ENCODE measurements at places on chromosomes 3 and 15.

DNA sequence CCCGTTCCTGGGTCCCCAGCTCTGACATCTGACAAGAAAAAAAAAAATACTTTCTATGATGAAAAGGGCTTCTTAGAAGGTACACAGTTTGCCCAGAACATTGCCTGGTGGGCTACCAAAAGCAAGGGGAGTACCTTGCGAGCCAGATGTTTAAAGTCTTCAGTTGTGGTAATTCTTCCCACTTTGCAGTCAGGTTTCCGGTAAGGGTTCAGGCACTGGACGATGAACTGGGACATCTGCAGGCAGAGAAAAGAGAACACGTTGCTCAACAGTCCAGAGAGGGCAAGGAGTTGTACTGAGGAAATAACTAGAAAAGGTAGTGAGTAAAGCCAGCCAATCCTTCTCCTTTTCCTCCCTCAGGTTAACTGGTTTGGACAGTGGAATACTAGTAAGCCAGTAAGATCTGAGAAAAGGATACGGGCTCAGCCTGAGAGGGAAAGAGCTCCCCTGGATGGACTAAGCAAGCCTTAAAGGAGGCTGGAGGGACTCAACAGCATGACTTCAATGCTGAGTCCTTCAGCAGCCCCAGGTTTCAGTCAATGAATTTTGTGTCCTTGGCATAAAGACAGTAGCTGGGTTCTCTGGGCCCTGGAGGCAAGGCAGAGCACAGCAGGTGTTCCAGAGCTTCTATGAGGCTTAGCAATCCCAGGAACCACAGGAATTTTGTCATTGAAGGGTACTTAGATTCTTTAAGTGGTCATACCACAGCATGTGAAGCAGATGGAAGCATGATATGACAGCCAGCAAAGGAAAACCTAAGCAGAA lies 38.2 kb downstream of the NBEAL2 start:
- no peak for DNase-seq

- DNase-seq: no peak
Observed at GRCh38 chr15:32667321-32667720, 25.8 kb downstream of the SCG5 start.

DNA sequence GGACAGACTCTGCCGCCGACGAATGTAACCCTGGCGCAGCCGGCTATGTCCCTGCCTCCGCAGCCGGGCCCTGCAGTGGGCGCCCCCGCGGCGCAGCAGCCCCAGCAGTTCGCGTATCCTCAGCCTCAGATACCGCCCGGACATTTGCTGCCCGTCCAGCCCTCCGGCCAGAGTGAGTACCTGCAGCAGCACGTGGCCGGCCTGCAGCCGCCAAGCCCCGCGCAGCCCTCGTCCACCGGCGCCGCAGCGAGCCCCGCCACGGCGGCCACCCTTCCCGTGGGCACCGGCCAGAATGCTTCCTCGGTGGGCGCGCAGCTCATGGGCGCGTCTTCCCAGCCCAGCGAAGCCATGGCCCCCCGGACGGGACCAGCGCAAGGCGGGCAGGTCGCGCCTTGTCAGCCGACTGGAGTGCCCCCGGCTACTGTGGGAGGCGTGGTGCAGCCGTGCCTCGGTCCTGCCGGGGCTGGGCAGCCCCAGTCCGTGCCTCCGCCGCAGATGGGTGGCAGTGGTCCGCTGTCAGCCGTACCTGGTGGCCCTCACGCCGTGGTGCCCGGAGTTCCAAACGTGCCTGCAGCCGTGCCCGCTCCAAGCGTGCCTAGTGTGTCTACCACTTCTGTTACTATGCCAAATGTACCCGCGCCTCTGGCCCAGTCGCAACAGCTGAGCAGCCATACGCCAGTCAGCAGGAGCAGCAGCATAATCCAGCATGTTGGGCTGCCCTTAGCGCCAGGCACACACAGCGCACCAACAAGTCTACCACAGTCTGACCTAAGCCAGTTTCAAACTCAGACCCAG lies 2.4 kb downstream of the TSC22D2 start:
- no peak for DNase-seq

DNA sequence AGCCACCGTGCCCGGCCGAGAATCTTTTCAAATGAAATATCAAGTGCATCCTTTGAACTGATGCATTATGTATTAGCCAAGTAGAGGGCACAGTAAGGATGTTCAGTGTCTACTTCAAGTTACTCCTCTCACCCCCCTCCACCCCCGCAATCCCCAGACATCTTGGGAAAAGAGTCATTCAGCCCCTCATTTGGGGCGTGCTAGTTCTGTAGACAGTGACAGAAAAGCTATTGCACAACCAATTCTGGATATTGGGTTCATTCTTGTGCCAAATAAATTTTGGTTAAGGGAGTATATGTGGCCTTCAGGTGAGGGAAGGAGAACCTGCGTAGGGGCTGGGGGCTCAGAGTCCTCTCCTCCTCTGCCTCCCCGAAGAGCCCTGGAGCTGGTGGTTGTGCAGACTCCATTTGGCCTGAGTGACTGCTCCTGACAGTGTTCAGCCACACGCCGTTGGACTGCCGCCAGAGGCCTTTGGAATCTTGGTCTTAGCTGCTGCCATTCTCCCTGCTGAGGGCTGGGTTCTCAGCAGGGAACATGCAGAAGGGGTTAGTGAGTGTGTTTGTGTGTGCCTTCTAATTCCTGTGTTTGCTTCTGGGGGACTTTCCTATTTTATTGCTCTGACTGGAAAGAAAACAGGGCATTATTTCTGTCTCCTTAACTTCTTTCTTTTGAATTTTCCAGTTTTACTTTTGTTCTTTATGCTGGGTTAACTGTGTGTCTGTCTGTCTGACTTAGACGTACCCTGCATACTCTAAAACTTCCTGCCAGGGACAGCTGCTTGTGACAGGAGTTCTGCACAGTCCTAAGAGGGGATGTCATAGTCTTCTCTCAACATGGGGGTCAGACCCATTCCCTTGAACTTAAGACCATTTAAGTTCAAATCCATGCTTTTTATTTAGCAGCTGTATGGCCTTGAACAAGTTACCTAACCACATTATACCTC lies 21.0 kb downstream of the RARB start:
- DNase-seq: no peak

DNA sequence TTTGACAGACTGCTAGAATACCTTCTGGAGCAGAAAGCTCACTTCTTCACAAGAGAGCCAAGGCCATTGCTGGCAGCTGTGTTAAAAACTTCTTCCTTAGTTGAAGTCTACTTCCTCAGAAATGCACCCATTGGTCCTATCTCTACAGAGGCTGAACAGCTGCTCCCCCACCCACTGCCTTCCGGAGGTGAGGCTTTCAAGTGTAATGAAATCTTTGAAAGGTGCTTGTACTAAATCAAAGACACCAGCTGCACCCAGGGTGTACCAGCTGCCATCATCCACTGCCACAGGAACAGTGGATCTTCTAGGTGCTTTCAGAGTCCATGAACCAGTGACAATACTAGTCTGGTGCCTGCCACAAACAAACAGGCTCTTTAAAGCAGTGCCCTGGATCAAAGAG lies 26.4 kb upstream of the HERC1 start:
- DNase-seq: no peak

- DNase-seq: no peak
Observed at GRCh38 chr15:44722011-44722410, 10.7 kb downstream of the B2M start.

GRCh38 chr15:65056868-65057548 lies 10.8 kb downstream of the RASL12 start:
- no peak for DNase-seq

- no peak for DNase-seq
Observed at GRCh38 chr3:117671722-117672318, 962.2 kb downstream of the TUSC7 start.

DNA sequence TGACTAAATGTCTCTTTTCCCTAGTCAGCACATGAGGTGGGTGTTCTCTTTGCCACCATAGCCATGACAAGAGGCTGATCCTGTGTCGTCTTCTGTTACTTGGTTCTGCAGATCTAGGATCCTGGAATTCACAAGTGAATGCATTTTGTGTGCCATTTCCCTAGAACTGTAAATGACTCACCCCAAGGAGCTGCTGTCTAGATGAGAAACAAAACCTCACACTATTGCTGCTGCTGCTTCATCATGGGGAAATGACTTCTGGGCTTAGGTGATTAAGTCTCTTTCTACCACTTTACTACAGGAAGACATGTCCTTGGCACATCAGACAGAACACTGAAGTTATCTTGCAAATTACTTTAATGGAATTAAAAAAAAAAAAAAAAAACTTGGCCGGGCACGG lies 54.9 kb downstream of the SLCO3A1 start:
- no peak for DNase-seq

DNA sequence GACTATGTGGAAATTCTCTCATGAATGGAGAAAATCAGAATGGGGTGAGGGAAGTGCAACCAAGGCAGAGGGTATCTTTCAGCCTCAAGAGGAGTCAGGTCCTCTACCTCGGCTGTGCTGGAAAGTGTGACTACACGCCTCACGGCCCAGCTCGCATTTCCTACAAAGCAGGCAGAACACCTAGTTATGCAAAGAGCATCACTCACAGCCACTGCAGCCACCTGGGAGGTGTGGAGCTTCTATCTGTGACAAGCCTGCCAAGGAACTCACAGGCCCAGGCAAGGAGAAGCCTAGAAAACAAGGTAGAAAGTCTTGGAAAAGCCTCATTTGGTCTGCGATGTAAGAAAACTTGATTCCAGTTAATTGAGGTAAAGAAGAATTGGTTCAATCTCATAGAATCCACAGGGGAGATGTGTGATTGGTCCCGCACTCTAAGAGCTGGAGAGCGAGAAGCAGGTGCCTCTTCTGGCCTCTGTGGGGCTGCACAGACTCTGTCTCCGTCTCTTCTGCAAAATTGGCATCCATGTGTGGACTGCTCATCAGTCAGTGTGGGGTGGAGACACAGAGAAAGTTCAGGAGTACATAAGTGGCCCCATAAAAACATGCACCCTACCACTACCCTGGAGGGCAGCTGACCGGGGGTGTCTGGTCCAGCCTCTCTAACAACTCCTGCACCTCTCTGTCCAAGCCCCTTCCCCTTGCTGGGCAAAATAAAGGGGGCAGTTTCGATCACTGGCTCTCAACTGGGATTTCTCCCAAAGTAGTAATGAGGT lies 76.8 kb downstream of the TAMM41 start:
- no peak for DNase-seq

DNA sequence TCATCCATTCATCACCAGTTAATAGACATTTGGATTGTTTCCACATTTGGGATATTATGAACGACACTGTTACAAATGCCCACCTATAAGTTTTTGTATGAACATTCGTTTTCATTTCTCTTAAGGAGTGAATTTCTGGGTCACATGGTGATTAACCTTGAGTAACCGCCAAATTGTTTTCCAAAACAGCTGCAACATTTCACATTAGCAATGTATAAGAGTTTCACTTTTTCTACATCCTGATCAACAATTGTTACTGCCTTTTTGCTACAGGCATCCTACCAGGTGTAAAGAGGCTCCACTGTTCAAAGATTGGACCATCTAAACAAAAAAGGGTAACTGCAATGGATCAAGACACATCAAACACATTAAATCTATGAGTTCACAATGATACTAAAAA lies 52.0 kb downstream of the CPEB1 start:
- no peak for DNase-seq

- no peak for DNase-seq
Observed at GRCh38 chr15:88395872-88396781, 71.1 kb downstream of the MRPL46 start.

DNA sequence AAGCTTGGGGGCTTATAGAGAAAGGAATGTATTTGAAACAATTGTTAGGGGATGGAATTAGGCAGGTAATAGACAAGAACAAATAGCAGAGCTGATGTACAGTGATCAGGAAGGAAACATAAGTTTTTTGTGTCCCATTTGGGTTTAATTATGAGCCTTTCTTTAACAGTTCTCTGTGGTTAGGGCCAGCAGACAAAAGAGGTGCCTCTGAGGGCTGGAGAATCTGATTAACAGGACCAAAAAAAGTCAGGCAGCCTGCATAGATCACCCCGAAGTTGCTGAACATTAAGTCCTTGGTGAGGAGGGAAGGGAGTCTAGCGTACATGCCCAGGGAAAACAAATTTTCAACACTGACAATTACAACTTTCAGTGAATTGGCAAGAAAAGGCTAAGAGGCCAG lies 88.6 kb upstream of the SPRED1 start:
- no peak for DNase-seq

GRCh38 chr3:171159822-171160157 lies 133.3 kb upstream of the SLC2A2 start:
- DNase-seq: no peak

GRCh38 chr15:69389426-69389825 lies 24.7 kb upstream of the KIF23 start:
- DNase-seq: no peak

- DNase-seq: no peak
Observed at GRCh38 chr3:30805695-30806094, 88.8 kb downstream of the GADL1 start.
